ENCODE measurements at places on chromosomes 3 and 15.

DNA sequence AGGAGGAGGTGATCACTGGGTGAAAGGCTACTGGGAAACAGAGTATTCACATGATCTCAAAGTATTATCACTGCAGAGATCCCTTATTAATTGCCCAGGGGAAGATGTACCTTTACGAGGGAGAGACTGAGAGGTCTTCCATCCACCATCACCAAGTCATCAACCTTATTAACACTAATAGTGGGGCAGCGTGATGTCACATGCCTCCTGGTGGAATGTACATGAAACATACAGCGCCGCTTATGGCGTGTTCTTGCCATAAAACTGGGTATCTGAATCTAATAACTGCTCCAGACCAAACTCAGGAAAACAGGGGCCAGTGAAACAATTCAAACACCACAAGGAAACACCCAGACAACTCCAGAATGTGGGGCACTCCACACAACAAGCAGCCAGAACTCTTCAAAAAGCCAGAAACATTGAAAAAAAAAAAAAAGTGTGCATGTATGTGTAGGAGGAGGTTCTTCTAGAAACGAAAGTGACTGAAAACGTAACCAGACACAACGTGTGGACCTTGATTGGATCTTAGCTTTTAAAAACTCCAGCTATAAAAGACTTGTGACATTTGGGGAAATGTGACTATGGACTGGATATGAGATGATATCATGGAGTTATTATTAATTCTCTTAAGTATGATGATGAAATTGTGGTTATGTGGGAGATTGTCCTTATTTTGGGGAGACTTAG lies 4.6 kb downstream of the STIMATE start:
- no peak for DNase-seq

- peak; percentile 28 for DNase-seq
Observed at GRCh38 chr3:195907684-195907933, 742 bp downstream of the TNK2 start.

DNA sequence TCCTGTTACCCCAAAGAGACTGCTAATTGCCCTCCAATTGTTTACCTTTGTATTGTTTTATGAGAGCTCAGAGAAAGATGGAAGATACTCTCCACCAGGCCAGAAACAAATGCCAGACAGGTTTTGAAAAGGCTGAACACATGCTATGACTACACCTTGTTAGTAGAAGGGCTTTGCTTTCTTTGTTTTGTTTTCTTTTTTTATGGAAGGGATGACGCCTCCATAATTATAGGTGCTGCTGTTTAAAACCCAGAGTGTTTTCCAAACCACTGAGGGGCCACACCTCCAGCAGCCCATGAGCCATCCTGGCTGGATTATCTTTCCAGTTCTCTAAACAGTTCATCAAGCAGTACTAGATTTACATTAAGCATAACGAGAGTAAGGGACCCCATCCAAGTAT lies 5.6 kb upstream of the FOXP1 start:
- no peak for DNase-seq

- DNase-seq, result no peak
Observed at GRCh38 chr3:172238188-172238587, 198.8 kb downstream of the FNDC3B start.

- DNase-seq, result no peak
Observed at GRCh38 chr15:40751745-40752144, 3.3 kb downstream of the RMDN3 start.

GRCh38 chr3:166123576-166123975 lies 286.4 kb upstream of the BCHE start:
- no peak for DNase-seq

GRCh38 chr3:178603735-178604134 lies 67.5 kb downstream of the KCNMB2 start:
- no peak for DNase-seq

GRCh38 chr15:26235864-26236263 lies 372.7 kb upstream of the ATP10A start:
- no peak for DNase-seq

Data from activated gamma-delta T cell (primary cell).